Erythroblast (primary cell): ENCODE measurements at places on chromosomes 1 and 21.

DNA sequence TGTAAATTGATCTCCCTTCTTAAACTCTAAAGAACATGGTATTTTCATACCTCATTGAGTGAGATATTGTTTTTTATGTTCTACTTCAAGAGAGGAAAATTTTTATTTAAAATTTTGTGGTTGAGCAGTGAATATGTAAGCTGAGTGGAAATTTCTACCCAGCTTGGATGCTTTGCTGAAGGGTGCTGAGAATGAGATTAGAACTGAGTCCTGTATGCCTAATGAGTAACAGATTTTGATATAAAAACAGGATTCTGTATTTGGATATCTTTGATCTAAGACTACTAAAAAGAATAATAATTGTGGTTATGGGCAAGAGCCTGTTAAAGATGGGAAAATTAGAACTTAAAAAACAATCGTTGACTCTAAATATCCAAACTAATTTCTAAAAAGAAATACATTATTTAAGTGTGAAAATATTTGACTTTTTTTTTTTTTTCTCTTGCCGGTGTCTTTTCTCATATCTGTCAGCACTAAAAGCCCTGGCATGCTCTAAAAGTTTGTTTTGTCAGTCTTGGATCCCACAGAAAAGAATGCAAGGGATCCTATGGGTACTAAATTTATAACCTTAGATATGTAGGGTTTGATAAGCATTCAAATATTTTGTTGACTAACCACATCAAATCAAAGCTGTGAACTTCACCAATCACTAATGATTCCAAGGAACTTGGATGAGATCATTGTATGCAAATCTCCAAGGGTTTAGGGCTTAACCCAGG, 652.3 kb downstream of the PTPRC start:
- no peak for DNase-seq

DNA sequence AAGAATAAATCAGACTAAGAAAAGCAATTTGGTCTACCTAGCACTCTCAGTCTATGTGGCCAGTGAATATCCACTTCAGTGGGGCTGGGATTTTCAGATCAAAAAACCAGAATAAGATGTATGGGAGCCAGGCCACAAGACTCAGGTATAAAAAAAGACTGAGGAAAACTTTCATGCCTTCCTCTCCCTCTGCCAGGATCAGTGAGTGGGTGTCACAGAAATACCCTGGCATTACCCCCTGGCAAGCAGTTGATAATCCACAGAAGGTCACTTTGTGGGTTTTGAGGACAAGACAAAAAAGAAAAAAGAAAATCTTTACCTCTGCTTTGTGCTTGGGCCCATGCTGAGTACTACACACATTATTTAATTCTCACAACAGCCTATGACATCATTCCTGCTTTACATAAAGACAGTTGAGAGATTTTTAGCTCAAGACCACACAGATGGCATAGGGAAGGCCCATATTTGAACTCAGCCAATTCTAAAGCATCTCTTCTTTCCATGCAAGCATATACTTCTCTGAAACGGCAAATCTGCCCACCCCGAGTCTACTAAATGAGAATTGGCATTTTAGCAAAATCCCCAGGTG, 57.6 kb downstream of the DESI2 start:
- DNase-seq = no peak

DNA sequence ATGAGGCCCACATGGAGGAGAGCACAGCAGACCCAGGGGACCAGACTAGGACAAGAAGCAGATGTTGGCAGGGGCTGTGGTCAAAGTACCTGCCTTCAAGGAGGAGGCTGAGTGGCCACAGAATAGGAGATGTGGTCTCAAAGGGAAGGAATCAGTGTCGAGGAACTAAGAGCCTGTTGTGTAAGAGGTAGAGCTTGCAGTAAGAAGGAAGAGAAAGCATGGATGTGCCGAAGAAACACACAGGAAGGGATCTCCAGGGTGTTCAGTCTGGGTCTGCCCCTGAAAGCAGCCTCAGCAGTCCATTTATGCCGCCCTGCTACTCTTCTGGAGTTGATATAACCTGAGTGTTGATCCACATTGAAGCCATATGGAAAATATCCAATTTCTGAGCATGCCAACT, 83.9 kb downstream of the NID1 start:
- DNase-seq = no peak

- DNase-seq = no peak
Measured at GRCh38 chr1:181712711-181713110, 229.4 kb downstream of the CACNA1E start.

- DNase-seq = no peak
Measured at GRCh38 chr1:111973150-111973790, 16.2 kb downstream of the KCND3 start.

DNA sequence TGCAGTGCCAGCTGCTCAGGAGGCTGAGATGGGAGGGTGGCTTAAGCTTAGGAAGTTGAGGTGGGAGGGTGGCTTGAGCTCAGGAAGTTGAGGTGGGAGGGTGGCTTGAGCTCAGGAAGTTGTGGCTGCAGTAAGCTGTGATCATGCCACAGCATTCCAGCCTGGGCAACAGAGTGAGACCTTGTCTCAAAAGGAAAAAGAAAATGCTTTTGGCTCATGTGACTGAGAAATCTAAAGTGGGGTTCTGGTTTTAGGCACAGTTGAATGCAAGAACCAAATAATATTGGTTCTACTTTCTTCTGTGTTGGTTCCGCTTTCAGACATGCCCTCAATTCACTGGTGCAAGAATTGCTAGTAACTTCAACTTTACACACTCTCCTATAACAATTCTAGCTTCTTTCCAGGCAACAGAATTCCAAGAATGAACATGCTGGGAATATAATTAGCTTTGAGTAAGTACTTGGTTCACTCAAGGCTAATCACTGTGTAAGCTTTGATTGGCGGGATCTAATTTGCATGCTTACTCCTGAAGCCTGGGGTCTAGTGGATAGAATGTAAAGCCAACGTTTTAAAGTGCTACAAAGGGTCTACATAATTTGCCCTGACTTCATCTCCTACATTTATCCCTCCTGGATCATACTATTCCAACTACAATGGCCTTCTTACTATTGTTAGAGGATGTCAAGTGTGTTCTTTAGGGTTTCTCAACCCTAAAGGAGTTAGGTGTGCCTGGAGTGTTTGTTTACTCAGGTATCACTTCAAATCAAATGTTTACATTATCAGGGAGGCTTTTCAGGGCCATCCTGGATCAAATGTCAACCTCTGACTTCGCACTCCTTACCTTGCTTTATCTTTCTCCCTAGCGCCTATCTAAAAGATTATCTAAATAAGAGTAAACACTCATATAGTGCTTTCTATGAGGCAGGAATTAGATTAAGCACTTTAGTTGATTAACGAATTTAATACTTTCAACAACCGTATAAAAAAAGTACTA, 115.1 kb downstream of the SLC16A1 start:
- DNase-seq = no peak
